ENCODE measurements at places on chromosomes 12 and 14. TPM values are rescaled to one million over a fixed set of nuclear protein-coding genes. Genes with fewer than 3 reads are reported as not detected.
A peak's percentile ranks its signal among the peaks of the same experiment; 100 is the strongest.

Gene OR6S1
- not detected for total RNA-seq

Gene ITGA7
- total RNA-seq: 11.4 TPM

Gene MBIP
- 10.7 TPM for total RNA-seq

Gene C12orf56
- total RNA-seq: not detected

Gene ACSS3
- total RNA-seq: 0.12 TPM

Gene FBLN5
- not detected for total RNA-seq

DNA sequence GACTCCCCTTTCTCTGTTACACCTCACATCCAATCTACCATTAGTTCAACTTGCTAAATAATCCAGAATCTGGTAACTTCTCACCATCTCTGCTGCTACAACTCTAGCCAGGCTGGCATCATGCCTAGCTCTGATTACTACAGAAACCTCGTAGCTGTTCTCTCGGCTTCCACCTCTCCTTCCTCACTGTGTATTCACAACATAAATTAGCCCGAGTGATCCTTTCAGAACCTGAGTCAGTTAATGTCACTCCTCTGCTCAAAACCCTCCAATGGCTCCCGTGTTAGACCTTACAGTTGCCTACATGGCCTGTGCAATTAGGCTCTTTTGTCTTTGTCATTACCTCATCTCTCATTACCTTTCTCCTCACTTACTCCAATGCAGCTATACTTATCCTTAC, 139.4 kb downstream of the PDE3A start:
- no peak for DNase-seq

DNA sequence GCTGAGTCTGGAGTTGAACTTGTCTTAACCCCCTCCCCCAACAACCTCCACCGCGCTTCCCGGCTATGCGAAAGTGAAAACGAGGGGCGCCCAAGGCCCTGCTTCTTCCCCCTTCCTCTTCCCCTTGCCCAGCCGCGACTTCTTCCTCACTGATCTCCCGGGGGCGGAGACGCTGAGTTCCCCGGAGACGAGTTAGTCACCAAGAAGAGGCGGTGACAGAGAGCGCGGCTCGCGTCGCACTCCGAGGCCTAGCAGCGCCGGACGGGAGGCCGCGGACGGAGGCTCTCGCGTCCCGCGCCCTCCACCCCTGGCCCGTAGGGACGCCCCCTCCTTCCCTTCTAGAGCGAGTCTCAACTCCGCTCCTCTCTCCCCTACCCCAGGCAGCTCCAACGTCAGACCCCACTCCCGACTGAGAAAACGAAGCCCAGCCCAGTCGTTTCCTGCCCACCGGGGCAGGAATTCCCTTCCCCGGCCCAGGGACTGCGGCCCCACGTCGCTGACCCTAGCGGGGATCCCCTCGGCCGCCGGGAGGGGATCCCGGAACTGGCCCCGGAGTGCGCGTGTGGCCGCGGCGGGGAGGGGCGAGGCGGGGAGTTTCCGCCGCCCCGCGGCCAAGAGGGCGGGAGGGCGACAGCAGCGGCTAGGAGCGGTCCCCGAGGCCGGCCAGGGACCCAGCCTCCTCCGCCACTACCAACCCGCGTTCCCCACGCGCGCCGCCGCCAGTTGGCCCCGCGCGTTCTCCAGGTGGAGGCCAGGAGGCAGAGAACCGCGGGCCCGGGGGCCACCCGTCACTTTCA, 1.4 kb downstream of the BAZ1A start:
- peak; percentile 80 for DNase-seq

DNA sequence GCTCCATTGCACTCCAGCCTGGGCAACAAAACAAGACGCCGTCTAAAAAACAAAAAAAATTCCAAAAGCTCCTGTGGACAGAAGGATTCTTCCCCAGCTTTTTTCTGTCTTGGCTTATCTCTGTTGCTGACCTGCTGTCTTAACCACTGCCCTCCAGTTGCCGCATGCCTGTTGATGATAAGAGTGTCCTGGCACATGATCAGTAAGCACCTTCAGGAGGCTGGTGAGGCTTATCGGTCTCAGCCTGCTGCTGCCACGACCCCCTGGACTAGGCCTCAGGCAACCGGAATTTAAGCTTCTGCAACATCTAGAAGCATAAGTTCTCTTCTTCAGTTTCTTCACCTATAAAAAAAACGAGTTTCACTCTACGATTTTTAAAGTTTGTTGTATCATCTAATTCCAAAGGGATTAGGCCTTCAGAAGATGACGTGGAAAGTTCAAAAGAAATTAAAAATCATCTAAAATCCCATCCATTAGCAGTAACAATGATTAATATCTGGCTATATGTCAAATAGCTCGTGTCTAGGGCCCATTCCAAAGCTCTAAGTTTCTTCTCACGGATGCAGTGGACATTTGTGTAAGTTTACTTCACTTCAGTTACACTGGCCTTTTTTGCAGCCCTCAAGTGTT, 46.4 kb downstream of the RESF1 start:
- no peak for DNase-seq

DNA sequence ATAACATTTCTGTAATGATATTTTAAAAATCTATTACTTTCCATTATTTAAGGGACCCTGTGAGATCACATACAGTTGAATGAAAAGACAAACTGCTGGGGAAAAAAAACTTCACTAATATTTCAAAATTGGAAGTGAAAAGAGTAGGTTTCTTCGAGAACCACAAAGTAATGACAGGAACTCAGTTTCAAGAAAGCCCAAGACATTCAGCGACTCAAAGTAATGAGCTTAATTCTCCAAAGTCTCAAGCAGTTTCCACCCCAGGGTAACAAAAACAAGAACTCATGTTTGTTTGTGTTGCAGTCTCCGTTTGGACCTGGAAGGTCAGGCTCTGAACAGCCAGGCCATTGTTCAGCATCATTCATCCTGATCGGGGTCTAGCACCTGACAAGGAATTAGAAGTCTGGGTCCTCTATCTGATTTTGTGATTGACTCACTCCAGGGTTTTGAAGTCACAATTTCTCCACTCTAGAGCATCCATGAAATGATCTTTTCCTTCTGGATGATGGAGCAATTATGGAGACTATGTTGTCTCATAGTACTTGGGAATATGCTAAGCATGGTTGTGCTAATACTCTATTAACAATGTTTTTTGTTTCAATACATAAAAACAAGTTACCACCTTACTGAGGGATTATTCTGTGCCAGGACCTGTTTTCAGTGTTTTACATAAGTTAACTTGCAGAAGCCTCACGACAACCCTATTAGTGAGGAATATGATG, 126.9 kb downstream of the SLC25A21 start:
- no peak for DNase-seq

DNA sequence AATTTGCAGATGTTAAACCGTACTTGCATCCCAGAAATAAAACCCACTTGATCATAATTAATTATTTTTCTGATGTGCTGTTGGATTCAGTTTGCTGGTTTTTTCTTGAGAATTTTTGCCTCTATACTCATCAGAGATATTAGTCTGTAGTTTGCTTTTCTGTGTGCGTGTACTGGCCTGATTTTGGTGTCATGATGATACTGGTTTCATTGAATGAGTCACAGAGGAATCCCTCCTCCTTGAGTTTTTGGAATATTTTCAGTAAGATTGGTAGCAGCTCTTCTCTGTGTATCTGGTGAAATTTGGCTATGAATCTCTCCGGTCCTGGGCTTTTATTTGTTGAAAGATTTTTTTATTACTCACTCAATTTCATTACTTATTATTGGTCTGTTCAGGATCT, 100.4 kb upstream of the PMCH start:
- no peak for DNase-seq

- DNase-seq: peak; percentile 77
These were observed 20.2 kb downstream of the NUAK1 start for GRCh38 chr12:106118381-106119130.

DNA sequence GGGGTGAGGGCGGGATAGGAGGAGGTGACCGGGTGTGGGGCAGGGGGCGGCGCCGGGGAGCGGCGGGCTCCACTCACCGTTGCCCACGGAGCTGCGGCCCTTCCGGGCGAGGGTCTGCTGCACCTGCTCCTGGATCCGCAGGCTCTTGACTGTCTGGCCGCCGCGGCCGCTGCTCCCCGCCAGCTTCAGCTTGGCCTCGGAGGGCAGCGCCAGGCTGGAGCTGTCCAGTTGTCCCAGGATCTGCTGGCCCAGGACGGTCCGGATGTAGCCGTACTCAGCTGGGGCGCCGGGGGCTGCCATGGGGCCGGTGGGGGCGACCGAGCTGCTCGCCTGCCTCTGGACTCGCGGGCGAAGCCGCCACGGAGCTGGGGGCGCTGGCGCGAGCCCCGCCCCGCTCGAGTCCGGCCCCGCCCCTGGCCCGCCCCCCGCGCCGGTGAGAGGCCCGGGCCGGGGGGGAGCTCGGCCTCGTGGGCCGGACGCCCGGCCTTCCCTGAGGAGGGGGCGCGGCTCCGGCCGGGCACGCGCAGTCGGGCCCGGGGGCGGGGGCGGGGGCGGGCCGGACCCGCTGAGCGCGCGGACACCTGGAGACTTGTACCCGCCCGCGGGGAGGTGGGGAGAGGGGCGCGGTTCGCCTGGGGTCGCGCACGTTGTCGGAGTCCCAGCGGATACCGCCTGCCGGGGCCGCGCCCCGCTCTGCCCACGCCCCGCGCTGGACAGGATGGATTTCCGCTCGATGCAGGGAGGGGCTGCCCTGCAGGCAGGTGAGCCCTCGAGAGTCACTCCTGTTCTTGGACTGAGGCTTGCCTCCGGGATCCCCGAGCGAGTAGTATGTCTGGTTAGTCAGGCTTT, at the start of gene PKP2:
TSS of gene PKP2 (minus strand) at position 346 of the 849 bp plus-strand sequence. CDS start at position 300, 46 bp downstream.
- no peak for DNase-seq

DNA sequence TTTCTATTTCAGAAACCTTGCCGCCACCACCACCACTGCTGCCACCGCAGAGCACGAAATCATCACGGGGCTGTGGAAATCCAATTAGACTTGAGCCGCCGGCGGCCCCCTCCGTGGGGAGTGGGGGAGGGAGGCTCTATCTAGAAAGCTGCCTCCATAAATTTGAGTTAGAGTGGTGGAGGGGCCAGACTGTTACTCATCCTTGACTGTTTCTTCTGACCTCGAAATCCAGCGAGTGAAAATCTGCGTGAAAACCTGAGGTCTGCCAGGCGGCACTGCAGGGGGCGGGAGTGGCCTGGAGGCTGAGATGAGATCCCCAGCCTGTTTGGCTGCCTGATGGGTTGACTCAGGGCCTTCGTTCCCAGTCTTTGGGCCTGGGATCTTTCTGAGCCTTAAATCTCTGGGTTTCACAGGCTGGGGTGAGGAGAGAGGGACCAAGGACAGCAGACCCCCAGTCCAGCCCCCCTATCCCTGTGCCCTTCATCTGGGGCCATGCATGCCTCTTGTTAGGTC, 29.9 kb downstream of the TSPAN9 start:
- peak; percentile 95 for DNase-seq

DNA sequence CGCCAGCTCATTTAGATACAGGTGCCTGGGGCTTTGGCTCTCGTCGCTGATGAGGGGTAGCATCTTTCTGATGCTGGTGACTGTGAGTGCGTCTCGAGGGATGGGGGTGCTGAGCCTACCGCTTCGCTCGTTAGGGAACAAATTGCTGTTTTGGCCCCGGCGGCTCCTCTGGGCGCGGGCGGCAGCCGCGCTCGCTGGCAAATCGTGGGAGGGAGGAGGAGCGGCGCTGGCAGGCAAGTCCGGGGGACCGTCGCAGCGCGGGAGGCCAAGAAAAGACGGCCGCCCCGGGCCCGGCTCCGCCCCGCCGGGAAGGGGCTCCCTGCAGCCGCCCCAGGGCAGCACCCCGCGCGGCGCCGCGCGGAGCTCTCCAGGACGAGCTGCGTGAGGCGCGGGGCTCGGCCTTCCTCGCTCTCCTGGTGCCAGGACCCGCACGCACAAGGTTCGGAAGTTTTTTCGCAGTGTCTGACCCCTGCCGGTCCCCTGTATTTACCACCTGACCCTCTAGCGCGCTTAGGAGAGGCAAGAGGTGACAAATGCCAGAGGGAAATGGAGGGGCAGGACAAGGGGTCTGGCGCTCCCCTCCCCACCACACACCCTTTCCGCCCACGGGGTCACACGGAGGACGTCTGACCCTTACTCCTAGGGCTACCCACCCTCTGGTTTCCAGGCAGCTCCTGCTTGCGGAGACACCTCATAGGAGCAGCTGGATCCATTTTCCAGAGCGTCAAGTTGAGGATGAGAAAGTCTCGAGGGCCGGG, 899 bp upstream of the KCNH3 start:
- DNase-seq: peak; percentile 9

DNA sequence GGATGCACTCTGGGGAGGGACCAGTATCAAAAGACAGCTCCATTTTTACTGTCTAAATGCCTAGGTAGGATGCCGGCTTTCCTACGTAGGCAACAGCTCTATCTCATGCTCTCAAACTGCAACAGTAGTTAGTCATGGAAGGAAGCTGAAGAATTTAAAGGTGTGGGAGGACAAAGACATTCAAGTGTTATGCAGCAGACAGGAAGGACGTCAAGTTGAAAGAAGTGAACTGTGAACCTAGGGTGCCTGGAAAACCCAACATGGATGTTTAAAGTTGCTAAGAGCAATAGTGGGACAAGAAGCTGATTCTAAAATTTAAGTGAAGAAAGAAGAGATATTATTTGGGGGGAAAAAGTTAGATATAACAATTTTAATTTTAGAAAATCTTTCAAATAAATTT, 5.9 kb downstream of the SEC23A start:
- DNase-seq: no peak

DNA sequence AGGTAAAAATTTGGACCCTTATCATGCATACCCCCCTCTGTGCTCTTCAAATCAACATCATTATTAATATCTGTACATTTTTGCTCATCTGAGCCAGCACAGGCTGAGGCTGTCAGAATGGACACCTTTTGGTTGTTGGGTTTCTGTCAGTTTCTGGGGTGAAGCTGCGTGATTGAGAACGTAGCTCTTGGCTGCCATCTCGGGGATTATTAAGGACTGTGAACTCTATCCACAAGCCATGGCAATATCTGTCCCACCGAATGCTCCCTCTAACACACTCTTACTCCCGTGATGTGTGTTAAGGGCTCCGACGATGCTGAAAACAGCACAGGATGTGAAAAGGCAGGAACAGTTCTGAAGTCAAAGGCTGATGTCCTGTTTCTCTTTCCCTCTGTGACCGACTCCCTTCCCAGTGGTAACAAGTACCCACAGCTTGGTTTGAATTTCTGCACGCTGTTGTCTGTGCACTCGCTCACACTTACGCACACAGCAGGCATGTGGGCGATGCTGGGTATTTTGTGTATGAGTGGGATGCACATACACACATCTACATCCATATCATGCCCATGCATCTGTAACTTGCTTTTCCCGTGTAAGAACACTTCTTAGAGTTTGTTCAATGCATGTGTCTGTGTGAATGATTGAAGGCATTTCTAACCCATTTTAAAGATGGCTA, 405.6 kb downstream of the TMEM121 start:
- DNase-seq: no peak

DNA sequence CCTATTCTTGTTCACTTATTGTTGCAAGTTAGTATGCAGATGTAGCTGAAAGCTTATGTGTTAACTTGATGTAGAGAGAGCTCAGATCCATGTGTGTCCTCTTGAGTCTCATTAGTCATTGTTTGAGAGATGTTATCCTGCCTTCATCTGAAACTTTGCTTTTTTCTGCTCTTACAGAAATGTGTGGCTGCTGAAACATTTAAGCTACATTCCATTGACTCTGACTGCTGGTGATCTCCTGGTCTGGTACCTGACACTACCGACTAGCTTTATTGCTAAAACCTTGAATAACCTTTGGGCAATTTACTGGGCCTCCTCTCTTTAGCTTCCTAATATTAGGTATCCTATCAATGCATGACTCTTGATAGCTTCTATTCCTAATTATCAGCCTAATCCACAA, 705.6 kb upstream of the FOXG1 start:
- DNase-seq: no peak

GRCh38 chr12:67263471-67263870, 5.7 kb upstream of the CAND1 start:
- DNase-seq: no peak
